ENCODE measurements at places on chromosomes 2 and 18.
A peak's percentile ranks its signal among the peaks of the same experiment; 100 is the strongest.

GRCh38 chr2:119022678-119023077 lies 80.7 kb downstream of the MARCO start:
- DNase-seq, result no peak

DNA sequence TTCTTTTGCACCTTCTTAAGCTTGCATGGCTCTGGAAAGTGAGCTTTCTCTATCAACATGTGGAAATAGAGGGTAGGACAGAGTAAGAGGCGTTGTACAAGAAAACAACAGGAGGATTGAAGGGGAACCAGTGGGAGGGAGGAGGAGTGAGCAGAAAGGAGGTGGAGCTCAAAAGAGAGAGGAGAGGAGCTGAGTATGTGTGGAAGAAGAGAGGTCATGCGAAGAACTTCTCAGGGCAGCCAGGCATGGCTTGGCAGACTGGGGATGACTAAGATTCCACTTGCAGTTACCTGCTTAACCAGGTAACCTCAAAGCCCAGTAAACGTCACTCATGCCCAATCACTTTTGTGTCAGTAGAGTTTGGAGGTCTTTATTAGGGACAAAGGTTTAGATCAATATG lies 105.1 kb downstream of the BCL2L11 start:
- no peak for DNase-seq

DNA sequence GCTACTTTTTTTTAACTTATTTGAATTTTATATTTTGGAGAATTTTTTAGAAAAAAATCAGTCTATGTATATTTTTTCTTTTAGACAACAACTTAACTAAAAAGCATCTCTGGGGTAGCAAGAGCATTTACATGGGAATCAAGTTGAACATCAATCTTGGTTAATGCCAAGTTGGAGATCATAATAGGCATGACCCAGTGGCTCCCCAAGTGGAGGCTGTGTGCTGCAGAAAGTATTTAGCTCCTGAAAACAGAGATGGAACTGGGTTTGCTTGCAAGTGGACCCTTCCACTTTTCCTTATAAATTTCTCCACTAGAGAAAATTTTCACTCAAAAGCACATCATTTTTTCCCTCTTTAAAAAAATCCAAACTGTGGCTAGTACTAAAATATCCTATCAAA lies 23.9 kb upstream of the CAVIN2 start:
- DNase-seq, result no peak

DNA sequence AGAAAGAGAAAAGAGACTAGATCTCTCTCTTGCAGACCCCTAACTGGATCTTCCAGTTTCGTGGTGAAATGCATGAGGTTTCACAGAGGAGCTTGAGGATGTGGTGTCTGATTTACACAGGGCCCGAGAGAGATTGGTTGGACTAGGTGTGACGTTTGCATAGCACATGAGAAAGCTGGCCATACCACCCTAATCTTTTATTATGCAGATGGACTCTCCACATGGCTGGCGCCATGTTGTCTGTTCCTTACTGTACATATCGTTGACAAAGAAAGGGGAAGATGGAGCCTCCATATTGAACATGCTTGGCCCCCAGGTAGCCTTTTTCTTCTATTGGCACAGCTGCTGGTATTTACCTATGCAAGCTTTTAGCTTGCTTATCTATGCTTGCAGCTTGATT lies 27.5 kb upstream of the PGAP1 start:
- DNase-seq, result no peak

- DNase-seq, result no peak
Observed at GRCh38 chr2:45841752-45842407, 190.4 kb downstream of the PRKCE start.

DNA sequence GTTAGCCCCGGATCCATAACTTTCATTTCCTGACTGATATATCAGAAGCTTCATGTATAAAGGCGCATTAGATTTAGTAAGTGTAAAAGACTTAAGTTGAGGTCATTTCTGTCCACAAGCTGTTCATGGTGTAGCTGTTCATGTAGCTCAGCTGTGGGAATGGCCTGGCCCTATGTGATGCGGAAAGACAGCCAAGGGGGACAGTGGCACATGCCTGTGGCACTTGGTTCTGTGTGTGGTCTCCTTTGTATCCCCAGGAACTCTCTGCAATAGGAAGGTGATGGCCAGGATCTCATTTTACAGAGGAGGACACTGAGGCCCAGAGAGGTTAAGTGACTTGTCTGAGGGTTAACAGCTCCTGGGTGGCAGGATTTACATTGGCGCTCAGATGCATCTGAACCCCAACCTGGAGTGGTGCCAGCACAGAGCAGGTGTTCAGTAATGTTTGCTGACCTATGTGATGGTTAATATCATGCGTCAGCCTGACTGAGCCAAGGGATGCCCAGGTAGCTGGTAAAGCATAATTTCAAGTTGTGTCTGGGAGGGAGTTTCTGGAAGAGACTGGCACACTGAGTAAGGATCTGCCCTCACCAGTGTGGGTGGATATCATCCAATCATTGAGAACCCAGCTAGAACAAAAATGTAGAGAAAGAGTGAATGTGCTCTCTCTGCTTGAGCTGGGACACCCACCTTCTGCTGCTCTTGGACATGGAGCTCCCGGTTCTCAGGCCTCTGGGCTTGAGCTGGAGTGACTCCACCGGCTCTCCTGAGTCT lies 25.4 kb downstream of the HPCAL1 start:
- no peak for DNase-seq

- no peak for DNase-seq
Observed at GRCh38 chr2:109153807-109154206, 24.8 kb downstream of the SH3RF3 start.

DNA sequence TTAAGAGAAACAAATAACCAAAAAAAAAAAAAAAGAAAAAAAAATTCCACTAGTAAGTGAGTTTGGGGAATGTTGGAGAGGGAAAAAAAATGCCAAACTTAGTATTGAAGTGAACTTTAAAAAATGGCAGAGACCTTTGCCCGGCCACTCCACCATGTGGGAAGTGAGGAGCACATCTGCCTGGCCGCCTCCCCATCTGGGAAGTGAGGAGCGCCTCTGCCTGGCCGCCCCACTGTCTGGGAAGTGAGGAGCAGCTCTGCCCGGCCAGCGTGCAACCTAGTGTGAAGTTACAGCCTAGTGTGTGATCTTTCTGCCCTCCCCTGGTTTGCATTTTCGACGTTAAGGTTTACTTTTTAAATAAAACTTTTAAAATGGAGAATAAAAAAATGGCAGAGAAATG lies 33.9 kb upstream of the VIT start:
- no peak for DNase-seq

- no peak for DNase-seq
Observed at GRCh38 chr2:12587228-12587627, 129.5 kb upstream of the TRIB2 start.

DNA sequence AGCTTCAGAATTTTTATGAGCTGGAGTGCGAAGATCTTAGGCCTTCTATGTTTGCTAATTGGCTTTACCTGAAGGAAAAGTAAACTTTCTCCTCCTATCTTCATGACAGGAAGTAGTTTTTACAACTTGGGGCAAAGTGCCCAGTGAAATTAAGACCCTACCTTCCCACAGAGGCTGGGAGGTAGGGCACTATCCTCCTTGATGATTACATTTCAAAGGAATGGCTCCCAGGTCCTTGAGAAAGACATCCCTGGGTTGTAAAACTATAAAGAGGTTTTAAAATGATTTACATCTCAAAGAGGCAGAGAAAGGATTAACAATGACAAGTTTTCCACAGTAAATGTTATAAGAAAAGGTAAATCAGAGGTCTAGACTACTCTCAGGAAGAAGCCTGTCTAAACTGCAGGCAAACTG lies 155.8 kb downstream of the CDH7 start:
- no peak for DNase-seq

DNA sequence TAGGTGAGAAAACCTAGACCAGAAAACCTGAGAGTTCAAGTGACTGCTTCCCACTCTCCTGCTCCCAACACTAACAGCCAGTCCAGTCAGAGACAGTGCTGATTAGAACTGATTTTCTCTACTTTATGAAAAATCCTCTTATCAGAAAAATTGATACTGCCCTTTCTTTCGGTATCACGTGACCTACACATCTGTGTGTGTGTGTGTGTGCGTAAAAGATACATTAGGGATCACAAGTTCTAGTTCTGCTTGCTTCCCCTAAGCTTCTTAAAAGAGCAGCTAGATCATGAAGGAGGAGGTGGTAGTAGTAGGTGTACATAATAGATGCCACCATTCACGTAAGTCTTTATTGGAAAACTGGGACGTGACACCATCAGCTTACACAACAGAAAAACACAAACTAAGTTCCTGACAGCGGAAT lies 1.5 kb downstream of the ARL5A start:
- DNase-seq, result no peak

DNA sequence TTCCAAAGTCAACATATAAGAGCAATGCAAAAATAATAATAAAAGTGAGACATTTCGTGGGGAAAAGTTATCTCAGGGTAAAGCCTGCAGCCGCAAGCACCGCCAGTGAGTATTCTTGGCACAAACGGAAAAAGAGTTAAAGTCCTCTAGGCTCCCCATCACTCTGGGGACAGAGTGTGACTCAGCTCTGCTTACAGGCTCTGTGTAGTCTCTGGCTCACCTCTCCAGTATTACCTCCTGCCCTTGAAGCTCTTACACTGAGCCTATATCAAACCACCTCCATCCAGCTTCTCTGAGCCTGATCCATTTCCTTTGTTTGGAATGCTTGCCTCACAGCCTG lies 55.5 kb downstream of the MTHFD2 start:
- DNase-seq, result no peak

DNA sequence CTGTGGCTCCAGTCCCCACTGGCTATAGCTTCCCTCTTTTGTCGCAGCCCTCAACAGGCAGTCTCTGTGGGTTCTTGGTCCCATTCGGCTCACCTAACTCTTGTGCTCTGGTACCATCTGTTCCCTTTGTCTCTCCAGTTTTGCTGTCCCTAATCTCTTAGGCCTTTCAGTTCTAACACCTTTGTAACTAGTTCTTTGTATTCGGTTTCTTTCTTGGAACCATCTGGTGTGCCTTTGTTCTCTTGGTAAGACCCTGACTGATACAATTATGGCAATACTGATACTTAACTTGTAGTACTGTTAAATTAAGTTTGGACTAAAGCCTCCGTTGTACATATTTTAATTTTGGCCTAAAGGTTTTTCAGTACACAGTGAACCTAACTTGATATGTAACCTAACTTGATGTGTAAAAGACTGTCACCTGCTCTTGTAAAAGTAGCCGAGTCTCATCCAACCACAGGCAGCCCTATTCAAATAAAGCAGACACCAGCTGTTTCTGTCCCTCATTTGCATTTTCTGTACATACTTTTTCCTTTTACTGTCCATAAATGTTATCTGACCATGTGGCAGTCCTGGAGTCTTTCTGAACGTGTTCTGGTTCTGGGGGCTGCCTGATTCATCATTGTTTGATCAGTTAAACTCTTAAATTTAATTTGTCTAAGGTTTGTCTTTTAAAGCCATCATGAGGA lies 4.8 kb upstream of the MRPL44 start:
- no peak for DNase-seq

DNA sequence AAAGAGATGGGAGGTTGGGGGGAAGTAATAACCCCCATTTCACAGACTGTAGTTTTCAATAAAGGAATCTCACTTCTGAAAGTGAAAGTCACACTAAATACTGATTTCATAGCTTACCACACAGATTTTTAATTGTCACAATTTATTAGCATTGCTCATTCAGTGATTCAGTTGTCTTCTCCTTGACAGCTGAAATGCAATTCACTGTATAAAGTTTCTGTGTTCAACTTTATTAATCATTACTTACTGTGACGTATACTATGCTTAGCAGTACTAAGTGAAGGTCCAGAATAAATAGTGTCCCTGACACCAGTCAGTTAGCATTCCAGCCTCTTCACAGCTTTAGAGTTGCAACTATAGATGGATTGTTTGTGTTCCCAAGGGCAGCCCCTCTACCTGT lies 324.1 kb upstream of the CRIM1 start:
- no peak for DNase-seq

- no peak for DNase-seq
Observed at GRCh38 chr18:49319590-49319989, 140.9 kb downstream of the DYM start.

- DNase-seq, result peak; percentile 71
Observed at GRCh38 chr2:88190808-88191721, 20.9 kb downstream of the THNSL2 start.

- DNase-seq, result peak; percentile 21
Observed at GRCh38 chr18:42028247-42028832, 73.3 kb downstream of the PIK3C3 start.

GRCh38 chr18:24918257-24918656 lies 433.7 kb downstream of the ZNF521 start:
- no peak for DNase-seq

DNA sequence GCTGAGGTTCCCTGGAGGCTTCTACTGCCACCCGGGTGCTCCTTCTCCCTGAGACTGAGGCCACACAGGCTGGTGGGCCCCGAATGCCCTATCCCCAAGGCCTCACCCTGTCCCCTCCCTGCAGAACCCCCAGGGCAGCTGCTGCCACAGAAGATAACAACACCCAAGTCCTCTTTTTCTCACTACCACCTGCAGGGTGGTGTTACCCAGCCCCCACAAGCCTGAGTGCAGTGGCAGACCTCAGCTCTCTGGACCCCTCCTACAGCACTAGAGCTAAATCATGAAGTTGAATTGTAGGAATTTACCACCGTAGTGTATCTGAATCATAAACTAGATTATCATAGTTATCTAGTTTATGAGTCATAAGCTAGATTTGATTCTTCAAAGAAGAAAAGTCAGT lies 7.3 kb upstream of the CENPA start:
- DNase-seq, result no peak

- DNase-seq, result no peak
Observed at GRCh38 chr2:65458999-65459398, 26.6 kb upstream of the SPRED2 start.

DNA sequence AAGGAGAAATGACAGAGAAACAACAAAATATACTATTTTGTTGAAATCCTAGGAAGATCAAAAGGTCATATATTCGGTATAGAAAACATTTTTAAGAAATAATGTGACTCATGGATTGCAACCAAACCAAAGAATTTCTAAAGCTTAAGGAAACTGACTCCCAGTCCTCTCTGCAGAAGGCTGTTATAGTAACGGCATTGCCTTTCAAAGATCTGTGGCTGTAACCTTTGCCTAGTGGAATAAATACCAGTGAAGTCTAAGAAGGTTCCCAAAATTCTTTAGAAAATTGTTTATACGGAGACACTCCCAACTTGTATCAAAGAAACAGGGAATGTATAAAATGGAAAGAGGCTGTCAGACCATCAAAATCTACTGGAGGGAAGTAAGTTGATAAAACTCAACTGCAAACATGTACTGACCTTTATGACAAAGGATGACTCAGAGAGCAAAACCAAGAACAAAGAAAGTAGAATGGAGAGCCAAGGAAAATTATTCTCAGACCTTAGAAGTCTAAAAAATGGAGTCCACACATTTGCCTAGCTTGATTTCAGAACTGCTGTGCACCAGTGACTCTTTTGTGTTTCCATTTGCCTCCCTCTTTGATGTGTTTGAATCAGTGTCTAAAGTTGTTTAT lies 48.6 kb upstream of the FSIP2 start:
- DNase-seq, result no peak
